SJCRH30 (cell line): ENCODE measurements at places on chromosomes 6 and 20. TPM values are rescaled to one million over a fixed set of nuclear protein-coding genes. Genes with fewer than 3 reads are reported as not detected.

- peaks cover 11% of the 10 kb centered on the region; the same call in 1 of the 2 replicates for H3K4me1 ChIP-seq
- H3K27me3 ChIP-seq = no peaks in the 10 kb centered on the region
- H3K27ac ChIP-seq = no peak overlapping the region
- H3K36me3 ChIP-seq = peaks cover 18% of the 10 kb centered on the region
- H3K4me3 ChIP-seq = no peak overlapping the region
- no peak for DNase-seq
Observed at GRCh38 chr20:32365564-32365963, 7.4 kb downstream of the ASXL1 start.

- no peak for DNase-seq
- H3K4me3 ChIP-seq = no peak overlapping the region
- H3K27me3 ChIP-seq = peaks cover 2% of the 10 kb centered on the region; the same call in 1 of the 2 replicates
- H3K27ac ChIP-seq = no peak overlapping the region
- H3K4me1 ChIP-seq = no peaks in the 10 kb centered on the region
Observed at GRCh38 chr20:21812379-21812778, 106.9 kb downstream of the PAX1 start.

The SDCBP2 gene
- total RNA-seq = 0.71 TPM in 2 replicates

- no peak for DNase-seq
- no peak overlapping the region for H3K27ac ChIP-seq
- H3K36me3 ChIP-seq = no peaks in the 10 kb centered on the region; the same call in 1 of the 2 replicates
- no peaks in the 10 kb centered on the region for H3K4me1 ChIP-seq
Observed at GRCh38 chr6:34606477-34607265, 50.5 kb upstream of the SPDEF start.

DNA sequence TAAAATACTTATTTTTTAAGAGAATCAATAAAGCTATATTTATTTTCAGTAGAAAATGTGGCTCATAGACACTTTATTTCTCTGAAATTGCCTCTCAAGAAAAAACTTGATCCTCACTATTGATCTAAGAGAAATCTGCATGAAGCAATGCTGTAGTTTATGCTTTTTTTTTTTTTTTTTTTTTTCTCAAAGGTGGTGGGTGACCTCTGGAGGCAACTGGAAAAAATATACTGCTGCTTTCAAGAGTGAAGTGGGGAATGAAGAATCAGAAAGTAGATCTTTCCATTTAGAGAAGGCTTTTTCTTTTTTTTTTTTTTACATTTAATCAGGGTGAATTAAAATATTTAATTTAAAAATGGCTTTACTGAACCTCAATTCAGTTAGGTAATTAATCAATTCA lies 169.3 kb downstream of the SLC16A10 start:
- H3K27me3 ChIP-seq = no peaks in the 10 kb centered on the region
- H3K36me3 ChIP-seq = no peaks in the 10 kb centered on the region
- no peak overlapping the region for H3K27ac ChIP-seq
- DNase-seq = peak; percentile 33
- no peaks in the 10 kb centered on the region for H3K4me1 ChIP-seq
- H3K4me3 ChIP-seq = no peak overlapping the region
